ENCODE measurements at places on chromosomes 1 and 21.

DNA sequence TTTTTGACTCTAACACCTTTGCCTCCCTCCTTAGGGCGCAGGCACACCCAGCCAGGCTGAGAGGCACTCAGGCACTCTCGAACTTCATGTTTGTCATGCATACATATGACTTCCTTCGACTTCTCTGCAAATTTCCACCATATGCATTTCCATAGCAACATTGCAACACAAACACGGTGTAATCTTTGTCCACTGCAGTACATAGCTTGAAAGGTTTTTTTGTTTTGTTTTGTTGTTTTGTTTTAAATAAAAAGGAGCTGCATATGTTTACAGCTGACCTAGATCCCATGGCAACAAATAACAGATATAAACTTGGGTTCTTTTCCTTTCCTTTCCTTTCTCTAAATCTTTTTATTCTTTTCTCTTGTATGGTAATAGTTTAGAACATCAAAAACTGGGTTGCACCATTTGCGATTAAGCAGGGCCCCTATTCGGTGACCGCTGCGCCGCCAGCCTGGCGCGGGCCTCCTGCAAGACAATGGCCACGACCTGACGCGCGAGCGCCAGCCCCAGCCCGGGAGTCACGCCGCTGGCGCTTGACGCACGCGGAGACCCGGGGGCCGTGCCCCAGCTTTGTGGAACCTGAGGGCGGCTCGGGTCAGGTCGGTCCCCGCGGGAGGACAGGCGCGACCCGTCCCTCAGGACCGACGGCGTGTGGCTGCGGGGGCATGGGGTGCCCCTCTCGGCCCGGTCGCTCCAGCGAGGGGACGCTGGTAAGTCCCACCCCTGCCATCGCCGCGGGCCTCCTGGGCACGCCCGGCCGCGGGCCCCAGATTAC lies 35.2 kb downstream of the CCN1 start:
- DNase-seq = no peak

GRCh38 chr1:208231881-208232661 lies 12.1 kb downstream of the PLXNA2 start:
- no peak for DNase-seq

DNA sequence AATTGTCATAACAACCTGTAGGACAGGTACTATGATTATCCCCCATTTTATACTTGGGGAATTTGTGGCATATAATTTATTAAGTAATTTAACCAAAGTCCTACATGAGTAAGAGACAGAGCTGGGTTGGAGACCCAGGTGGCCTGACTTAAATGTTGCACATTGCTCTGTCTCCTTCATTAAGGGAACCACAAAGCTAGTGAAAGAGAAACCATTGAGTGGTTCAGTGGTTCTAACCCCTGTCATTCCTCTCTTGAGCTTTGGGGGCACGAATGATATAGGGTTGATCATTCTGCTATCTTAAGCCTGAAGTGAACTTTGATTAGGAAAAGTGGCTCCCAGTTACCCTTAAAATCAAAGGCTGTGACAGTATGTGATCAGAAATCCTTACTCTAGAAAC lies 5.3 kb upstream of the MAP3K7CL start:
- DNase-seq = no peak

DNA sequence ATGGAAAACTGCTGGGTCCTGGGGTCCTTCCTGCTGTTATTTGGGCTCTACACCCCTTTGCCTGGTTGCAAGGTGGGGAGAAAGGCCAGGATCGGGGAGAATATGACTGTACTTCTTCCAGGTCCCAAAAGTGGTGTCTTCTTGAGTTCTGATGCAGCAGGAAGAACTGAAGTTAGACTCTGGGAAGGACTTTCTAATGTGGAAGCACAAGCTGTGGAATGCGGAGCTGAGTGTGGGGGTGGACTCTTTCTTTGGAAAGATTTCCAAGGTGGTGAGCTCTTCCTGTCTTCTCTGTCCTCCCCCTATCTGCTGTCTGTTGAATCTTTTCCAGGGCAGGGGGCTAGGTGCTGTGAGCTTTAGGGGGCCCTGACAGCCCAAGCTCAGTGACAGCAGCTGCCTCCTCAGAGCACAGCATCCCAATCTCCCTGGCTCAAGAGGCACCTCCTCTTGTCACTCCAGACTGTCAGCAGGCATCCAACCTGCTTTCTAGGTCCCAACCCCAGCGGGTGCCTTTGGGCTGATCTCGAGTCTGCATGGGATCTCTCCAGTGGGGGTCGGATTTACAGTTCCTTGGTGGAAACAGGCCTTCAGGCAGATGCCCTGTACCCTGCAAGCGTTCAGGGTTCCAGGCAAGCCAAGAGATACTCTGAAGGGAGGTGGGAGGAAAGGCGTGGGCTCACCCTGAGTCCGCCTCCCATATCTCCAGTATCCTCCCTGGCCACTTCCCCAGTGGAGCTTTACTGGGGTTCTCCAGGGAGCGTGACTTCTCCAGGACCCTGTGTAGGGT lies 23.2 kb downstream of the ADORA1 start:
- no peak for DNase-seq

- DNase-seq = no peak
These were observed 76.8 kb upstream of the AKT3 start for GRCh38 chr1:243926803-243927245.

DNA sequence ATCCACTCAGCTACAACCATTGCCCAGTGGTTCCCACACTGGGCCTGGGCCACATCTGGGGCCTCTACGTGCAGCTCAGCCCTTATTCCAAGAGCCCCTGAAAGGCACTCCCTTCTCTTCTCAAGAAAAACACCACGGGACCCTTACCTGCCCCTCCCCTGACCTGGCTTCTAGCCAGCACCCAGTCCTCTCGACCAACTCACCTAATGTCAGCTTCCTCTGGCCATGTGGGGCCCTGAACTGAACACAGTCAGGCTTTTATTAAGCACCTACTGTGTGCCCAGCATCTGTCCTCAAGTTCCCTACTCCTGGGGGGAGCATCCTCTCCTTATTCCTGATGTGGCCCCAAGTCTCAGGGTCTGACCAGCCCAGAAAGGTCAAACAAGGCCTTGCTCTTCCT lies 208.4 kb downstream of the MATN1 start:
- no peak for DNase-seq

DNA sequence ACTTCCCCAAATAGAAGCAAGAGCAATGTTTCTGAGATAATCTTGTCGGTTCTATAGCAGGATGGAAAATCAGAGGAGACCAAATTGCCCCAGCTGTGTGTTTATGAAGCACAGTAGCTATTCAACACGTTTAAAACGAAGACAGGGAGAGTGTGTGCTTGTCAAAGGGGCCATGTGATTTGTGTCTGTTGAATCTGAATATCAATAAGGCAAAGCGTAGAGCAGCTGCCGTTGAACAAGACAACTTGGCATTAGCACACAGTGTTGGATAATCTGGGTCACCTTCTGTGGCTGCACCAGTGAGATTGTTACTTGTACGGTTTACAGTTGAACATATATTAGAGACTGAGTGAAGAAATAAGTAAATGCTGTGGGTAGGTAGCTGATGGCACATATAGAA lies 1.0 kb downstream of the CRB1 start:
- DNase-seq = no peak

DNA sequence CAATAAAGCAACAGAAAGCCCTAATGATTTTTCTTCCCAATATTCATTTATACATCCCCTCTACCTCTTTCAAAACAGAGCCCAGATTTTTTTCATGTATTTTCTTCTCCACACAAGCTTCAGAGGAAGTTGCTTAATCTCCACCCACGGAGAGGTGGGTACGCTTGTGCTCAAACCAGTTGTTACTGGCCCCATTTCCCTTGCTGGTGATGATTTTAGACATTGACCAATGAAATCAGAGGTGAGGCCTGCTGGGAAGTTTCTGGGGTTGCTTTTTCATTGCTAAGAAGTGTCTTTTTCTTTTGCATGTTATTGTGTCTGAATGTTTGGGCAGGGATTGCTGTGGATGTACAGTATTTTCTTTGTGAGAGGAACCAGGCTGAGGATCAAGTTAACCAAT lies 448.1 kb upstream of the B3GALT2 start:
- no peak for DNase-seq

DNA sequence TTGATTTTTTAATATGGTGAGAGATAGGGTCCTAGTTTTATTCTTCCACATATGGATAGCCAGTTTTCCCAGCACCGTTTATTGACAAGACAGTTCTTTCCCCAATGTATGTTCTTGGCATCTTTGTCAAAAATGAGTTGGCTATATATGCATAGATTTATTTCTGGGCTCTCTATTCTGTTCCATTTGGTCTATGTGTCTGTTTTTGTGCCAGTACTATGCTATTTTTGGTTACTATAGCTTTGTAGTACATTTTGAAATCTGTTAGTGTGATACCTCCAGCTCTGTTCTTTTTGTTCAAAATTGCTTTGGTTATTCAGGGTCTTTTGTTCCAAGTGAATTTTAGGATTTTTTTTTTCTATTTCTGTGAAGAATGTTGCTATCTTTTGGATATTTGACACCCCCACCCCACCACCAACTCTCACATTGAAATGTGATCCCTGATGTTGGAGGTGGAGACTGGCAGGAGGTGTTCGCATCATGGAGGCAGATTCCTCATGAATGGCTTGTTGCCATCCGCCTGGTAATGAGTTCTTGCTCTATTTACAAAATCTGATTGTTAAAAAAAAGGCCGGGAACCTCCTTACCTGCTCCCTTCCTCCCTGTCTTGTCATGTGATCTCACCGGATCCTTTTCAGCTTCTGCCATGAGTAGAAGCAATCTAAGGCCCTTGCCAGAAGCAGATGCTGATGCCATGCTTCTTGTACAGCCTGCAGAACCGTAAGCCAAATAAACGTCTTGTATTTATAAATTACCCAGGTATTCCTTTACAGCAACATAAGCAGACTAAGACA lies 54.8 kb upstream of the KRTAP19-8 start:
- DNase-seq = no peak

DNA sequence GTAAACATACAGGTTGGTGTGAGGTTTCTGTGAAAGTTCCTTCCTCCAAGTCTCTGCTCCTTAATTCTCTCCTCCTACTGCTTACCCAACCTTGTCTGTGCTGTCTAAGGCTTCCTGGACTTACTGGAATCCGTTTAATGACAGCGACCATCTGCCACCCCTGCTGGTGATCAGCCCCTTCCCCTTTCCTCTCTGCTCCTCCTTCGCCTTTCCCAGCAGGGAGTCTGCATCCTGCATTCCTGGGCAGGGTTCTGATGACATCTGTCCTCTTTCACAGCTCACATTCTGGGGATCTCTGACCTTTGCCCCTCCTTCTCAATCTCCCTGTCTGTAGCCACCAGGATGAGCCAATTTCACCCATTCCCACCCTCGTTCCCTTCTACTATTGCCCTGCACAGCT lies 66.5 kb downstream of the KIRREL1 start:
- no peak for DNase-seq

DNA sequence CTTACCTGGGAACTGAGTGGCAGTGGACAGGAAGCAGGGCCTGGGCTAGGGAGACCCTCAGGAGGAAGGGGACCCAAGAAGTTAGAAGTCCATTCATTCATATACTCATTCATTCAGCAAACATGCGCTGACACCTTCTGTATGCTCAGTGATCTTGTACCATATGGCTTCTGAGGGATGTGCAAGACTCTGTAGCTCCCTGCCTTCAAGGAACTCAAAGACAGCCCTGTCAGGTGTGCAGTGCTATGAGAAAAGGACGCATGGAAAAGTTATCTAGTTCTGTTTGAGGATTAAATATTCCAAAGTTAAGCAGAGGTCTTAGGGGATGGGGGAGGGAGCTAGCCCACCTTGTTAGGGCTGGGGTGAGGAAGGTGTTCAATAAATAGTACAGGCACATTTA lies 12.5 kb downstream of the DMAP1 start:
- no peak for DNase-seq

GRCh38 chr1:192941722-192942411 lies 117.3 kb downstream of the UCHL5 start:
- DNase-seq = no peak

GRCh38 chr1:171596705-171597104 lies 25.3 kb upstream of the MYOCOS start:
- no peak for DNase-seq

DNA sequence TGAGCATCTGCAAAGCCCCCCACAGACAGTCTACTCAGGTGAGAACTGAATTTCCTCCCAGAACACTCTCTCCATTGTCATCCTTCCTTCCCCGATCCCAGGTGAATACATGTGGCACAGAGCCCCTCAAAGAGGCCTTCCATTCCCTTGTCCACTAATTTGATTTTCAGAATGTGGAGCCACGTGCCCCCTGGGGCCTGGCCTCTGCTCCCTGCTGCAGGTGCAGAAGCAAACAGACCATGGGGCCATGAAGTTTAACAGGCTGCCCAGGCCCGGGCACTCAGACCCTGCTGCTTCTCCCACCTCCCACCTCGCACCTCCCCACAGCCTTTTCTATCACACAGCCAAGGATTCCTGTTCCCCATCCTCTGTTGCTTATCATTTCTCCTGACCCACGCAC lies 243.8 kb upstream of the RAB4A start:
- no peak for DNase-seq

DNA sequence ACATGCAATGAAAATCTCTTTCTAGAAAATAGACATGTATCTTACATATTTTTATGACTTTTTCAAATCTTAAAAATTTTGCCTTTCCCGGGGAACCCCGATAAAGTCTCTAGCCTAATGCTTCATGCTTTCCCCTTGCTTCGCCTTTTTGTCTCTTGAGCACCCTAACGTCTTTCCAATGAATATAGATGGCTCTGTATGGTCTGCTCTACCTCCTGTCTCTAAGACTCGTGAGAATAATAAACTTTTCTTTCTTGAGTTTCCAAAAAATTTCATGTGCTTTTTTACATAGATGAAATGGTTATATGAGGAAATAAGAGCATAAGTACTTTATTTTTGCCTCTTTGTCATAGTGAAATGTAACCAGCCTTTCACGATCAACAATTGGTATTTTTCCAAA lies 202.6 kb downstream of the PDE4B start:
- no peak for DNase-seq

- DNase-seq = no peak
These were observed 12.4 kb downstream of the PEA15 start for GRCh38 chr1:160217481-160218051.

DNA sequence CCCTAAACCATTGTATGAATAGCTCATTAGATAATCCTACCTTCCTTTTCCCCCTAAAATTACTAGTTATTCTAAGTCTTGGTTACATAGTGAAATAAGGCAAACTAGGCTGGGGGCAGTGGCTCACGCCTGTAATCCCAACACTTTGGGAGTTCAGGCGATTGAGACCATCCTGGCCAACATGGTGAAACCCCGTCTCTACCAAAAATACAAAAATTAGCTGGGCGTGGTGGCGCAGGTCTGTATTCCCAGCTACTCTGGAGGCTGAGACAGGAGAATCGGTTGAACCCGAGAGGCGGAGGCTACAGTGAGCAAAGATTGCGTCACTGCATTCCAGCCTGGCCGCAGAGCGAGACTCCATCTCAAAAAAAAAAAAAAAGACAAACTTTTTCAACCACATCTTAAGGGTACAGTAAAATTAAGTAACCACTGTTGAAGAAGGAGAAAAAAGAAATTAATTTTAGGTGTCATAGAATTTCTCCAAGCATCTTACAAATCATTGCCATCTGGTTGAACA lies 108.5 kb downstream of the DENND1B start:
- DNase-seq = no peak

GRCh38 chr1:153957744-153958110 lies 685 bp downstream of the CRTC2 start:
- DNase-seq = no peak

- no peak for DNase-seq
These were observed 7.1 kb downstream of the PDZK1IP1 start for GRCh38 chr1:47182676-47183235.
